Osteoblast (primary cell): ENCODE measurements at places on chromosomes 6 and 20. TPM values are rescaled to one million over a fixed set of nuclear protein-coding genes. Genes with fewer than 3 reads are reported as not detected.

Gene SOBP
- total RNA-seq: 3.6 and 12.1 TPM in 2 replicates

Gene PARD6B
- 0.72 and 0.88 TPM in 2 replicates for total RNA-seq

DNA sequence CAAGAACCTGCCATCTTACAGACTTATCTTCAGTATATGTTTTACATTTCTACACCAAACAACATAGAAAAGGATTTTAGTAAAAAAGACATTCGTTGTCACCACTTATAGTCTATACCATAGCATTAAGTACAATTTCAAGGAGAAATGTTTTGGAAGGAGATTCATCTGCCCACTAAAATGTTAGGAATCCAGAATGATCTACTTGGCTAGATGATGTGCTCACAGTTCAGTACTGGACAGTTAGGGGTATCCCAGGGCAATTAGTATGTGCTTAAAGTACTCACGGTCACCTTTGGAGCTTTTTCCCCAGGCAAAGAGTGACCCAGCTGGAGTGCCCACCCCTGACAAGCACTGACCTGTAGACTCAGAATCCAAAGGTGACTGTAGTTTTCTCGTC lies 222.9 kb downstream of the SLC24A3 start:
- no peak for DNase-seq

- DNase-seq: no peak
Measured at GRCh38 chr20:21682521-21682954, 22.9 kb upstream of the PAX1 start.

- no peak for DNase-seq
Measured at GRCh38 chr6:43934183-43934802, 164.3 kb downstream of the VEGFA start.

DNA sequence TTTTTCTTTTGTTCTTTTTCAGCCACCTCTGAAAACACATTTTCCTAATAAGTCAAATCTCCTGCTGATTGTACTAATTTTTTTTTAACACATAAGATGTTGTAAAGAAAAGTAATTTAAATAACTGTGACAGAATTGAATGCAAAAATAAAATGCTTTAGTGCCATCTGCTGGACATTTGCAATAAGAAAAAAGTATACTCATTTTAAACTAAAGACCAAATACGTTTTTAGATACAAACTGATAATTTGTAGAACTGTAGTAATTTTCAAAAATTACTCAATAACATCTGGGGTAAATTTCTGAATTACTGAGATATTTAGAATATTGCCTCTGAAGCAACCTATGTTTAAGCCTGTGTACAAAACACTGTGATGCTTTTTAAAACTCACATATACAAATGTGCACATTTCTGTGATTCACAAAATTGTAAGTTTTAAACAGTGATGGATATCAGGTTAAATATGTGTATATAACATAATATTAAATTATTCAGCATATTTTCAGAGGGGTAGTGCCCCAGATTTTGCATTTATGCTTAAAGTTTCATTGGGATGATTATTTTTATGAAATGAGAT lies 198.7 kb downstream of the RIMS1 start:
- DNase-seq: no peak

DNA sequence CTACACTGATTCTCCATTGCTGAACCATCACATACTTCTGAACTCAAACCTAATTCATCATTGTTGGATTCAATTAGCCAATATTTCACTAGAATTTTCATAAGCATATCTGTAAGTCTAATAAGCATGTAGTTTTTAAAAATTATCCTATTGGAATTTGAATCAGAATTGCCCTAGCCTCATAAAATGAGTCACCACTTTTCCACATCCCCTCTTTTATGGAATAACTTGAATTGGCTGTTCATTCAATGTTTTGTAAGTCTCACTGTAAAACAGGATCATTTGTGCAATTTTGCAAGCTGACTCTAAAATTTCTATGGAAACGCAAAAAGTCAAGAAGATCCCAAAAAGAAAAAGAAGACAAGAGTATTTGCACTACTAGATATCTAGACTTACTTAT lies 141.0 kb downstream of the HACE1 start:
- DNase-seq: no peak
